HEK293T (cell line): ENCODE measurements at places on chromosomes 5 and 9.

DNA sequence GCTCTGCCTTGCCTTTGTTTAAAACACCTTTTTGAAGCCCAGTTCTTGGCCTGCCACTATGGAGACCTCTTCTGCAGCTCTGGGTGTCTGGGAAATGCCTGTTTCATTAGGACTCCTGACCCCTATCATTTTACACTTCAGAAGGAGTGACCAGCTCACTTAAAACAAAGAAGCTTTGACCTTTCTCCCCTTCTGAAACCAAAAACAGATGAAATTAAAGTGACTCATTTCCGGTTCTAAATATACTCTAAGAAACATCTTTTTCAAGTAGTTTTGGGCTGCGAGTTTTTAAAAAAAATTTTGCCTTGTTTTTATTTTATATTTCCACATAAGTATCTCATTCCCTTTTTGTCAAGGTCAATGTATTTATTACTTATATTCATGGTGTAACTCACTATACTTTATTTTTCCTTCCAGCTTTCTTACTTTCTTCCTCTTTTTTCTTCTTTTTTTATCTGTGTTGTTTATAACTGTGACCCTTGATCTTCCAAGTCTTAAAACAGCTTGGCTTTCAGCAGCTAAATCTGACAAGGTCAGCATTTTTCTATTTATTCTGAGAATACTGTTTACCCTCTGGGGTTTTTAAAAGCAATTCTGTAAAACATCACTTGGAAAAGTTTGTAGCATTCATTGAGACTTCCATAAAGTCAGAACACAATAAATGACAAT is 672.9 kb downstream of the NR2F1-AS1 start:
- DNase-seq = no peak

DNA sequence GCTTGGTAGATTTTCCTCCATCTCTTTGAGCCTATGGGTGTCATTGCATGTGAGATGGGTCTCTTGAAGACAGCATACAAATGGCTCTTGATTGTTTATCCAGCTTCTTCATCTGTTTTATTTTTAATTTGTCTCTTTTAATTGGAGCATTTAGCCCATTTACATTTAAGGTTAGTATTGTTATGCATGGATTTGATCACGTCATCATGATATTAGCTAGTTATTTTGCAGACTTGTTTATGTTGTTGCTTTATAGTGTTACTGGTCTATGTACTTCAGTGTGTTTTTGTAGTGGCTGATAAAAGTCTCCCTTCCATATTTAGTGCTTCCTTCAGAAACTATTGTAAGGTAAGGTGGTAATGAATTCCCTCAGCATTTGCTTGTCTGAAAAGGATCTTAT is 78.6 kb upstream of the RGMB start:
- no peak for DNase-seq

DNA sequence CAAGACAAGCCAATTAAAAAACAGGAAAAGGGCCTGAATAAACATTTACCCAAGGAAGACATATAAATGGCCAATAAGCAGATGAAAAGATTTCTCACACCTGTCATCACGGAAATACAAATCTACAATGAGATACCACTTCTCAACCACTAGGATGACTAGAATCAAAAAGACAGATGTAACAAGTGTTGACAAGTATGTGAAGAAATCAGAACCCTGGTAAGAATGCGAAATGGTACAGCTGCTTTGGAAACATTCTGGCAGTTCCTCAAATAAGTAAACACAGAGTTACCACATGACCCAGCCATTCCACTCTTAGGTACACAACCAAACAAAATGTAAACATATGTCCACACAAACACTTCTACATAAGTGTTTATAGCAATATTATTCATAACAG is 32.5 kb downstream of the LEAP2 start:
- no peak for DNase-seq

DNA sequence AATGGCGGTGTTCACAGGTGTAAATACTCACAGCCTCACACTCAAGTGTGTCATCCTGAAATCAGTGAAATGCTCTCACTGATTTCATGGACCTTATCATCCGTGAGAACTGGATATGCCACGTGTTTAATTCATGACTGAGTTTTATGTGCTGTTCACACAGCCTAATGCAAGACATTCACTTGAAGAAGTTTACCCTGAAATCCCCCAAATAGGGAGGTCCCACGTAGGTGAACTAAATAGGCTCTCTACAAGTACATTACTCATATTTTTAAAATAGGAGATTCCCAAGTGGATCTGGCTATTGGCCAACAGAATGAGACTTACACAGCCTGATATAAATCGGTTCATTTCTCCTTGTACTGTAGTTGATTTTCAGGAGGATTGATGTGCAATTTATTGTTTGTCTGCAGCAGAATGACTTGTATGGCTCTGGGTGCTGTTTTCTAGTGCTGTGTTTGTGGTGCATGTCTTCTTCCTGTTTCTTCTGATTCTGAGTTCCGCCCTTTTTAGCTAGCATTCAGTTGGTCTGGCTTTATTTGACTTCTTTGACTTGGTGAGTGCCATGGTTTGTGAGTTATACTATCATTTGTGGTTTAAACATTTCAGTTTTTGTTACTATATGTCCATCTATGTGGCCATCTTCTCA is 25.1 kb downstream of the TRIO start:
- DNase-seq = no peak

DNA sequence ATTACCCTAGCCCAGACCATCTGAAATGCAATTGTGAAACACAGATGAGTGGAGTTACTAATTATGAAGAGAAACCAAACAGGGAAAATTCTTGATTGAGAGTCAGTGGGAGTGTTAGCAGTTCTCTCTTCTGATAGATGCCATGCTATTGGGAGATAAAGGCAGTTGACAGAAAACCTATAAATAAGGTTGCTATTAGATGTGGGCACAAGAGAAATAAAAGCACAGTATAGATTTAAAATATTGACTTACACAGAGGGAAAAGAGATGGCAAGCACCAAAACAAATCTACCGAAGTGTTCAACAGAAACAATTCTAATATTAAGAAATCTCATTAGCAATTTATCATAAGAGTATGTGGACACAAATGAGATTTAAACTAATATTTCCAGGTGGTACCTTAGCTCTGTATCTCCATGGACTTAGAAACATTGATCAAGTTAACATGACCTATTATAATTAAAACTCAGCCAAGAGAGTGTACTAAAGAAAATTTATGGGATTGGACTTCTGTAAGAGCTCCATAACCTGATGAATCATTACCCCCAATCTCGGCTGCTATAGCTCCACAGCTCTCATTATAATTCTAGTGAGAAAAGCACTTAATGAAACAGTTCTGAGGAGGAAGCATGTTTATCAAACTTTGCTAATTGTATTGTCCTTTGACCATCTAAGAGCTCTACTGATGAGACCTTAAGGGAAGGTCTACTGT is 665.0 kb upstream of the RIOK2 start:
- no peak for DNase-seq

GRCh38 chr5:14476786-14477435 is 104.7 kb upstream of the OTULINL start:
- DNase-seq = no peak

DNA sequence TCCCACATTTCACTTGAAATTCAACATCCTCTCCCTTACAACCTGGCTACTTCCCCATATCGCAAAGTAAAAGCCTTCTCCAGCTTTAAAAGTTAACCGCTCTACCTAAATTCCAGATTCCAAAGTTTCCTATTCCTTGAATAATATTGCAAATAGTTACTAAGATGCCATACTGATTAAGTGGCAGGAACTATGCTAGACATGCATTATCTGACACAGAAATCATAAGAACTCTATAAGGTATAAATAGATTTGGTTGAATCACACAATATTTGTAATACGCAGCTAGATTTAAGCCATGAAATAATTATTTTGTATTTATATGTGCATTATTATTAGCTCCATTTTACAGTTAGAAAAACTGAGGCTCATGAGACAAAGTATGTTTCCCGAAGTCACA is 92.8 kb downstream of the NFIB start:
- DNase-seq = no peak

GRCh38 chr5:128328446-128328845 is 209.6 kb downstream of the FBN2 start:
- no peak for DNase-seq

DNA sequence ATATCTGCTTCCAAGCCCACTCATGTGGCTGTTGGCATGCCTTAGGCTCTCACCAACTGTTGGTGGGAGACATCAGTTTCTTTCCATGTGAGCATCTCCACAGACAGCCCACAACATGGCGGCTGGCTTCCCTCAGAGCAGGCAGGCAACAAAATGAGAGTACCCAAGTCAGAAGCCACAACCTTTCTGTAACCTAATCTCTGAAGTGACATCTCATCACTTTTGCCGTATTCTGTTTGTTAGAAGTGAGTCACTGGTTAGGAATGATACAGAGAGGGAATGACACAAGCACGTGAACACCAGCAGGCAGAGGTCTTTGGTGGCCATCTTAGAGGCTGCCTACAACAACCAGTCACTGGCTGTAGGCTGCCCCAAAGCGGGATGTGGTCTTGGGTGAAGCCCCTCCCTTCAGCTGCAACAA is 88.6 kb upstream of the RASGRF2 start:
- DNase-seq = no peak

- DNase-seq = no peak
These were observed 269.2 kb downstream of the ACTL7B start for GRCh38 chr9:108586471-108587139.

GRCh38 chr9:127828262-127829031 is 25.8 kb downstream of the FPGS start:
- peak; percentile 59 for DNase-seq

GRCh38 chr9:101184813-101185278 is 156.3 kb downstream of the PLPPR1 start:
- DNase-seq = no peak

- DNase-seq = no peak
These were observed 22.8 kb upstream of the LPCAT1 start for GRCh38 chr5:1546556-1546955.

GRCh38 chr5:169980418-169981053 is at the start of gene INSYN2B:
Gene INSYN2B (minus strand): TSS chr5:169980495. CDS start chr5:169883898, 96,597 bp downstream.
- peak; percentile 83 for DNase-seq

DNA sequence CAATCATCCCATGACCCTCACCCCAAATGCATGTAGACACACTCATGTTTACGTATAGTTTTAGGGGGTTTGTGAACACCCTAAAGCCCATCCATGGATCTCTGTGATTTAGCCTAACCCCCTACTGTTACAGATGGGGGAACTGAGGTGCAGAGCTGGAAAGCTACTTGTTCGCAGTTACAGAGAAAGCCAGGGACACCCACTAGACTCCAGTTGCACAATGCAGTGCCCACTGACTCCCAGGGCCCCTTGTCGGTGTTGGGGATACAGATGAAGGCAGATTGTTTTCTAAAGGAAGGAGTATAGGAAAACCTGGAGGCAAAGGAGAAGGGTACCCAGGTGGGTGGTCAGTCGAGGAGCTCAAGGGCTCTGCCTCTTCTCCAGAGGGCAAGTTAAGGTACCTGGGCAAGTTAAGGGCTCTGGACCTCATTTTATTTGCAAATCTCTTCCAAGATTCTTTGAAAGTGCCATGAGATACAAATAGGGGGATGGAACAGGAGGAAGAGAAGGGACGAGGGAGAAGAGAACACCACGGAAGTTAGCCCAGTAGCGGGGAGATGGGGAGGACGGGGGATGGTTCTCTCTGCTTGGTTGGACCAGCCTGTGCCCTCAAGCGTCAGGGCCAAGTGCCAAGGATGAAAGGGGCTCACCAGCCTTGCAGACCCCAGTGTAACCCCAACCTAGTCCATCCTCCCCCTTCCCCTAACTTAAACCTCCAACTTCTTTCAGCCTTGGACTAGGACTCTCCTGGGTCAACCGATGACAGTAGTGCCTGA is 958 bp downstream of the MYOZ3 start:
- DNase-seq = no peak

- no peak for DNase-seq
These were observed 21.7 kb downstream of the FTMT start for GRCh38 chr5:121873409-121873808.

GRCh38 chr9:82022121-82022520 is 33.5 kb downstream of the SPATA31D1 start:
- DNase-seq = no peak

DNA sequence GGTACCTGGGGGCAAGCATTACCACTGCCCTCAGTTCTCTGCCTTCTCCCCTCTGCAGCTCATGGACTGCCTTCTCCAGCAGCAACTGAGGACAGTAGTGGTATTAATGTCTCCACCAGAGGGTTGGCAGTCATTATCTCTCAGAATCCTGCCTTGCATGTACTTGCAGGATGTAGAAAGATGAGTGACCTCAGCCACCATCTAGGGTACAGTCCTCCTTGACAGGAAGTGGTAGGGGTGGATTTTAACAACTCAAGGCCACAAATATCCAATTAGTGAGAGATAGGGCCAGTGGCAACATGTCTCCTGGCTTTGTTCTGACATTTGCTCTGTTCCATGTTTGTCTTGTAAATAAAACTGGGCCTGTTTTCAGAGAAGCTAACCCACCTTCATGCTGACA is 47.2 kb downstream of the F2R start:
- no peak for DNase-seq

GRCh38 chr5:14063691-14064090 is 79.5 kb upstream of the TRIO start:
- DNase-seq = no peak

- no peak for DNase-seq
These were observed 12.8 kb downstream of the ABO start for GRCh38 chr9:133262226-133262625.

- no peak for DNase-seq
These were observed 695 bp upstream of the ANXA6 start for GRCh38 chr5:151158287-151158661.

- DNase-seq = peak; percentile 84
These were observed 25.7 kb downstream of the PDGFRB start for GRCh38 chr5:150129813-150130492.

DNA sequence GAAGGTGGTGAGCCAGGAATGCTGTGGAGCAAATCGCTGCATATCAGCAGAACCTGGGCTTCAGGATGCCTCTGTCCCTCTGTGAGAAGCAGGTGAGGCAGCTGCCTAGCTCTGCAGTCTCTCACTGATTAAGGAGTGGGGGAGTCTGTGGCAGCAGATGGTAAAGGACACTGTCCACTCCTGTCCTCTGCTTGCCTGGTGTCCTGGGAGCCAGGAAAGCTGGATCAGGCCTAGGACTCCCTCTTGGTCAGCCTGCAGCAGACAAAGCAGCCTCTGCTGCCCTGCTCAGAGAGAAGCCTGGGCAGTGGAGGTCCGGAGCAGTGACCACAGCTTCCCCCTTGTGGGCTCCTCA is 214.7 kb downstream of the HSPA4 start:
- no peak for DNase-seq

DNA sequence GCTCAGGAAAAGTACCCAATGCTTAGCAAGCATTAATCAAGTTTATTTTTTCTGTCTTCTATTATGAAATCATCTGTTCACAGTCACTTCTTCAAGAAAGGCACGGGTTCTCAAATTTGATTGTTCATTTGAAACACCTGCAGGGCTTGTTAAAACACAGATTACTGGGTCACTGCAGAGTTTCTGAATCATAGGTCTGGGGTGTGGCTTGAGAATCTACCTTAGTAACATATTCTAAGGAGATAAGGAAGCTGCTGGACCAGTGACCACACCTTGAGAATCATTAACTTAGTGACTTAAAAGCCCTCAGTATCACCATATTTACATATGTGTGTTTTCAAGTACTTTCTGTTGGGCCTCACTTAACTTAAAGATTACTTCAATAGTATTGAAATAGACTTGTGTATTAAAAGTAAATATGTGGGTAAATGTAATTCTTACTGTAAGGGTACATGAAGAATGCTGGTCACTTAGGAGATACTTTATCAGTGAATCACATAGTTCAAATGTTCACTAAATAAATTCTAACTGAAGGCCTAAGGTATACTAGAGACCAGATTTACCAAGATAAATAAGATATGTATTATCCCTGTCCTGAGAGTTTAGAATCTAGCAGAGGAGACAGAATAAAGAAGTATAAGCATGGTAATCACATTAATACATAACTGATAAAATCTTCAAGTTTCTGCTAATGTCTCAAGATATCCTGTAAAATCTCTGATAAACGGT is 1342.1 kb upstream of the C9orf72 start:
- DNase-seq = no peak
